Heart right ventricle (tissue), 16 donors: ENCODE measurements at places on chromosomes 1 and 21. TPM values are rescaled to one million over a fixed set of nuclear protein-coding genes. Genes with fewer than 3 reads are reported as not detected.

DNA sequence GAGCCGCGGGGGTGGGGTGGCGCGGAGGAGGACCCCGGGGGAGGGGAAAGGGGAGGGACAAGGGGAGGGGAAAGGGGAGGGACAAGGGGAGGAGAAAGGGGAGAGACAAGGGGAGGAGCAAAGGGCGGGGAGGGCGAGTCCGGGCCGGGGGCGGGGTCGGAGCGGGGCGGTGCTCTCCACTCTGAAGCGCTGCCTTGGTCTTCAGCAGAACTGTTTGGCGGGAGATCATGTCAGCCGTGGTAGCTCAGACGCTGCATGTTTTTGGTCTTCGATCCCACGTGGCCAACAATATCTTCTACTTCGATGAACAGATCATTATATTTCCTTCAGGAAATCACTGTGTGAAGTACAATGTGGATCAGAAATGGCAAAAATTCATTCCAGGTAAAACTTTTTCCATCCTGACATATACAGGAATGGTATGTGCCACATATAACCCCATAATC is 420 bp downstream of the CFAP57 start:
- DNase-seq: peak; percentile 86

- DNase-seq: no peak
Measured at GRCh38 chr1:171127501-171127900, 36.8 kb downstream of the FMO3 start.

DNA sequence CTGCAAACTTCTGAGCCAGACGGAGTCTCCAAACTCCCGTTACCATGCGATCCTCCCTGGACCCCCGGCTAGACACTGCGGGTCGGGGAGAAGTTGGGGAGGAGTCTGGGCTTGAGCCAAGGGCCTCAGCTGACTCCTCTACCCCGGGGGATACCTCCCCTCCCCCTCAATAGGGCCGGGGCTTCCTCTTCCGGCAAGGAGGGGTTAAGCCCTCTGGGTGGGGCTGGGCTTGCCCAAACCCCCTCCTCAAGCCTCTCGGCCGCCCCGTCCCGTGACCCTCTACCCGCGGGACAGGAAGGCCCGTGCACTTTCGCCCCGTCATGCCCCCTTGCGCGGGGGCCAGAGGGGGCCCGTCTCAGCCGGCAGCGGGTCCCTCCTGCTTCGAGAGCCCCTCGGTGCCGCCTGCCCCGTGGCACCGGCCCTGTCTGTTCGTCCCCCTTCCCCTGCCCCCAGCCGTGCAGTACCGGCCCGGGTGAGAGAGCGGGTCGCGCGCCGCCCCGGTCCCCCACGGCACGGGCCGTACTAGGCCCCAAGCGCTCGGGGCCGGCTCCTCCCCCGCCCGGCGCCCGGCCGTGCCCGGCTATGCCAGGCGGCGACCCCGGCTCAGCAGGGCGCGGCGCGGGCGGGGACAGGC is 652 bp downstream of the ARL8A start:
- peak; percentile 43 for DNase-seq

- no peak for DNase-seq
Measured at GRCh38 chr1:114436799-114437198, 74.2 kb downstream of the TRIM33 start.

- no peak for DNase-seq
Measured at GRCh38 chr21:37828556-37828955, 87.7 kb downstream of the KCNJ6 start.

GRCh38 chr1:58933599-58933926 is 149.7 kb upstream of the JUN start:
- DNase-seq: no peak

Gene RIPPLY3
- total RNA-seq: not detected

Gene MNDA
- total RNA-seq: 1.9 TPM

Gene CSMD2
- 0.45 TPM for total RNA-seq
